SK-N-SH (cell line): ENCODE measurements at places on chromosomes 7 and 10.

- no peaks in the 10 kb centered on the region for H3K27me3 ChIP-seq
- H3K27ac ChIP-seq: peak overlapping the region; percentile 69
- H3K4me3 ChIP-seq: no peak overlapping the region
- H3K36me3 ChIP-seq: no peaks in the 10 kb centered on the region
- H3K4me1 ChIP-seq: peaks cover 39% of the 10 kb centered on the region
These were observed 291.3 kb downstream of the PTEN start for GRCh38 chr10:88154596-88155250.

DNA sequence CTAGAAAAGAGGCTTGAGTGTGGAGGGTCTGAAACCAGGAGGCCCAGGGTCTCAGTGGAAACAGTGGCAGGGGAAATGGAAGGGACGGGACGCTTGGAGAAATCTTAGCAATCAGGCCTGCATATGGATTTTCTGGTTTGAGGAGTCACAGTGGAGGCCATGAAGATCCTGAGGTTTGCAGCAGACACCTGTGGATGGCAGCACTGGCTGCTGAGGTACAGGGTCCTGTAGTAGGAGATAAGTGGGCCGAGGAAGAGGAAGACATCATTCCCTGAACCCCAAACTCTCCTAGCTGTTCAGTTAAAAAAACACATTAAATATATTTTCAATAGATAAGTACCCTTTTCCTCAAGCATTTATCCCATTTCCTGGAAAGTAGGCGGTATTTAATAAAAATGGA, 208.8 kb upstream of the IGFBP3 start:
- peak; percentile 22 for DNase-seq
- H3K4me1 ChIP-seq: peaks cover 3% of the 10 kb centered on the region
- no peaks in the 10 kb centered on the region for H3K27me3 ChIP-seq

DNA sequence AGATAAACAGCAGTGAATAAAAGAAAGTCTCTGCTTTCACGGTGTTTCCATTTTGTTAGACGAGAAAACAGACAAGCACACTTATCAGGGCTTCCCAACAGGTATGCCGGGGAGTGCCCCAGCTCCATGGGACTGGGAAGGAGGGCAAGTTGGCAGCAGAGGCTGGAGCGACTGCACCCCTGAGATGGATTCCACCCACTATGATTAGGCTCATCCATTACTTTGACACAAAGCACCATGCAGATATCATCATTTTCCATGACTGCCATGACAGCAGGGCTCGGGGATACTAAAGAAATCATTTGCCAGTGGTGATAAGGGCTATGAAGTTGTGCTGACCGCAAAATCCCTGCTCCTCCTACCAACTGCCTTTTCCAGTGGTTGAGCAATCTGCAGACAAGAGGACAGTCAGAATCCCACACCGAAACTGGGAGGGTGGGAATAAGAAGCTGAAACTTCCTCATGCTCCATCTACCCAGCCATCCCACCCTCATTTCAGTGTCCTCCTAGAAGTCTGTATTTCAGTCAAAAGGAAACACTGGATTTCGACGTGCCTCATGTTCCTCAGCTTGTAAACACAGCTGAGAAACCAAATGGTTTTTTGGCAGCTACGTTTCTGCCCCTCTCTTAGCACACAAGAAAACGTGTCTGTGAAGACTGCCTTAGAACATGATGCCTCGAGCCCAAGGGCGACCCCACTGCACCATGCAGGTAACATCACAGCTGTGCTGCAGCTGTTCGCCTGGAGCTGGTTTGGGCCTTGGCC, 15.5 kb downstream of the CREB3L2 start:
- no peak for DNase-seq
- H3K27ac ChIP-seq: peak overlapping the region; percentile 17
- no peak overlapping the region for H3K4me3 ChIP-seq
- peaks cover 45% of the 10 kb centered on the region for H3K4me1 ChIP-seq

DNA sequence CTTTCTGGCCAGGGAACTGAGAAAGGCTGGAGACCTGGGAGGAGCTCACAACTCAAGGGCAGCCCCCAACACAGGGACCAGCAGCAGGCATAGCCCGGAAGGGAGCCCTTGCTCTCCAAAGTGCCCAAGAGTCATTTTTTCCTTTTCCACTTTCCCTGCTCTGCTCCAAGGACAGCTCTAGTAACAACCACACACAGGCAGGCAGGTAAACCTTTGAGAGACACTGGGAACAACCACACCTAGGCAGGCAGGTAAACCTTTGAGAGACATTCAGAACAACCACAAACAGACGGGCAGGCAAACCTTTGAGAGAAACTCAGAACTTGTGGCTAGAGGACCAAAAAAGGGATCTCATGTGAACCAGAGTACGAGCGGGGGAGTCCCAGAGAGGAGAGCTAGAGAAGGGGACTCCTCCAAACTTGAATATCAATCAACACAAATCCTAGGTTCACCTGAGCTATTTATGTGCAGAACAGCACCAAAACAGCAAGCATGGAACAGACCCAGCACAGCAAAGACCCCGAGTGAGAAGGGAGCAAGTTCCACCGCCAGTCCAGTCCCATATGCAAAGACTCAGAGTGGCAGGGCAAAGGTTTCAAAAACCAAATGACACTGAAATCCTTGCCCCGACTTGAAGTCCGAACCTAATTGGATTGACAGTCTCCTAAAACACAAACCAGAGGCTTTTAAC, 33.6 kb upstream of the GUSB start:
- H3K27ac ChIP-seq: no peak overlapping the region
- H3K27me3 ChIP-seq: no peaks in the 10 kb centered on the region
- H3K4me3 ChIP-seq: no peak overlapping the region

- no peak overlapping the region for H3K27ac ChIP-seq
- no peaks in the 10 kb centered on the region for H3K27me3 ChIP-seq
- H3K4me1 ChIP-seq: no peaks in the 10 kb centered on the region
- H3K36me3 ChIP-seq: no peaks in the 10 kb centered on the region
These were observed 368.6 kb downstream of the REEP3 start for GRCh38 chr10:63889803-63890202.

DNA sequence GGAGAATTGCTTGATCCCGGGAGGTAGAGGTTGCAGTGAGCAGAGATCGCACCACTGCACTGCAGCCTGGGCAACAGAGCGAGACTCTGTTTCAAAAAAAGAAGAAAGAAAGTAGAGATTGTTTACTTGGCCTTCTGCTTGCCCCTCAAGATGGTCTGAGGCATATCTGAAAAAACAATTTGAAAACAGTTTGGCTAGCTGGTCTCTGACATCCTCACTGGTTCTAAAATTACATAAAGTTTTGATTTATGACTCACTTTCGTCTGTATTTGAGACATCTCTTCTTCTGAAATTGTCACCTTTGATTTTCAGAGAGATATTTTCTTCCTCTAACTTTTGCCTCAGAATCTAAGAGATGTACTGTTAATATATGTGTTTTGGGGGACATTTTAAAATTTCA, 49.6 kb upstream of the HELLS start:
- H3K27me3 ChIP-seq: no peaks in the 10 kb centered on the region
- H3K36me3 ChIP-seq: no peaks in the 10 kb centered on the region
- DNase-seq: no peak
- 0 out of 2 replicates have a peak overlapping the region, but pooled peaks have one; percentile 10 for H3K4me3 ChIP-seq
- peak overlapping the region; percentile 54 for H3K27ac ChIP-seq

DNA sequence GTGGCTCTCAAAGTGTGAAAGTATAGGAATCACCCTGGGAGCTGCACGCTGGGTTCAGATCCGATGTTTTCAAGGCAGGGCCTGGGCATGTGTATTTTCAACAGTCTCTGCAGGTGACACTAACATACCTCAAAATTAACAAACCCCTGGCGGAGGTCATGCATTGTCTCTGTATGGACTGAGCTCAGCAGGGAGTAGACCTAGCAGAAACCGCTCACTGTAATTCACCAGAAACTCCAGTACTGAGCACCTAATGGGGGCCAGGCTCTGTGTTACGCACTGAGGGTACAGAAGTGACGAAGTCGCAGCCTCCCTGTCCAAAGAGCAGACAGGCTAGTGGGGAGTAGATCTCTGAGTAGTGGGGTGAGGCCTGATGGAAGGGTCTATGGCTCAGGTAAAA, 5.6 kb downstream of the STRA8 start:
- DNase-seq: peak; percentile 20
- no peak overlapping the region for H3K27ac ChIP-seq
- no peaks in the 10 kb centered on the region for H3K36me3 ChIP-seq

DNA sequence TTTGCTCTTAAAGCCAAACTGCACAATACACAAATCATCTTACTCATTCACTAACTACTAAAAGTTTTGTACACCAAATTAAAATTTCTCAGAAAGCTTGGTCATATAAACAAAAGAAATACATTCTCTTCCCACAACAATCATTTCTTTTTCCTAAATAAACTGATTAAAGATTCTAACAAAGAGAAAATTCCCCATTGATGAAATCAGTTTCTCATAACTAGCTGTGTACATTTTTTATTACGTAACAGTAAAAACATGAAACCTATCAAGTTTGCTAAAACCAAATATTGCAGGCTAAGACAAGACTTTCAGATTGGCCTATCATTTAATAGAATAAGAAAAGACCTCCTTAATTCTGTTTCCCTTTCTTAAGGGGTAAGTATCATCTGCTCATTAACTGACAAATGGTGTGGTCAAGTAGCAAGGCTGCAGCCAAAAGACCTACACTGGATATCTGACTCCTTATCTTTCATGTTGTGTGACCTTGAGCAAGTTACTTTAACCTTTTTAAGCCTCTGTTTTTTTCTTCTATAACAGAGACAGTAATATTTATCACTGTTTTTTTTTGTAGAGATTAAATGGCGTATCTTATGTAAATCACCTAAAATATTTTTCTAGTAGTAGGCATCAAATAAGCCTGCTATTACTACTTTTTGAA, 22.4 kb downstream of the NAMPT start:
- no peak overlapping the region for H3K27ac ChIP-seq
- no peak overlapping the region for H3K4me3 ChIP-seq
- H3K27me3 ChIP-seq: no peaks in the 10 kb centered on the region
- no peak for DNase-seq
- H3K4me1 ChIP-seq: no peaks in the 10 kb centered on the region

- H3K27ac ChIP-seq: peak overlapping the region; percentile 66; the same call in 1 of the 2 replicates
- H3K4me3 ChIP-seq: peak overlapping the region; percentile 83
- H3K4me1 ChIP-seq: peaks cover 35% of the 10 kb centered on the region; the same call in 1 of the 2 replicates
- H3K36me3 ChIP-seq: peaks cover 23% of the 10 kb centered on the region
These were observed 1.5 kb downstream of the GNB2 start for GRCh38 chr7:100675105-100675451.

DNA sequence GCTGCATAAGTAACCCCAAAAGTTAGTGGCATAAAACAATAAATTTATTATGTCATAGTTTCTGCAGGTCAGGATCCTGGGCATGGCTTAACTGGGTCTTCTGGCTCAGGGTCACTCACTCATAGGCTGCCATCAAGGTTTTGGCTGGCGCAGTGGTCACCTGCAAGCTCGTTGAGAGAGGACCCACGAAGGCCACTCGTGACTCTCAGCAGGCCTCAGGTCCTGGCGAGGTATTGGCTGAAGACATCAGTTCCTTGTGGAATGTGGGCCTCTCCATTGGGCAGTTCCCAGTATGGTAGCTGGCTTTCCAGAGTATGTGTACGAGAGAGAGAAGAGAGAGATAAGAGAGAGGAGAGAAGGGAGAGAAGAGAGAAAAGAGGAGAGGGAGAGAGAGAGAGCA, 138.3 kb upstream of the KLF14 start:
- H3K4me3 ChIP-seq: no peak overlapping the region
- no peaks in the 10 kb centered on the region for H3K27me3 ChIP-seq
- peaks cover 7% of the 10 kb centered on the region for H3K4me1 ChIP-seq
- H3K27ac ChIP-seq: no peak overlapping the region
- peaks cover 63% of the 10 kb centered on the region; the same call in 1 of the 2 replicates for H3K36me3 ChIP-seq

DNA sequence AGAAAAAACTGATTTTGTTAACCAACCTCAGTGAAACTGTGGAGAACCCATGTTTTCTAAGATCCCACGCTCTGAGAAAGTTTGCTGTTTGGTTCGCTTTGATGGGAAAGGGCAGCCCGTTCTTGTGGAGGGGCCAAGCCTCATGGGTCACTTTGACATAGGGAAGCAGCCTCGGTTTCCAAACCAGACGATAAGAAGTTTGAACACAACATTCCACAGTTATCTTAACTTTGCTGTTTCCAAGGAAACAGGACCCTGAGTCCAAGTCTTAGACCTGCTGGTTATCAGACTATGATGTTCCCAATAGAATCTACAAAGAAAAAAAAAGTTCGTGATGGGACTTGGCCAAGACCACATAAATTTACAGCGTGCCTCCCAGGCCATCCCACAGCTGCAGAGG, 182.3 kb downstream of the NRP1 start:
- DNase-seq: no peak
- no peaks in the 10 kb centered on the region for H3K4me1 ChIP-seq
- no peaks in the 10 kb centered on the region for H3K36me3 ChIP-seq
- H3K27me3 ChIP-seq: no peaks in the 10 kb centered on the region

DNA sequence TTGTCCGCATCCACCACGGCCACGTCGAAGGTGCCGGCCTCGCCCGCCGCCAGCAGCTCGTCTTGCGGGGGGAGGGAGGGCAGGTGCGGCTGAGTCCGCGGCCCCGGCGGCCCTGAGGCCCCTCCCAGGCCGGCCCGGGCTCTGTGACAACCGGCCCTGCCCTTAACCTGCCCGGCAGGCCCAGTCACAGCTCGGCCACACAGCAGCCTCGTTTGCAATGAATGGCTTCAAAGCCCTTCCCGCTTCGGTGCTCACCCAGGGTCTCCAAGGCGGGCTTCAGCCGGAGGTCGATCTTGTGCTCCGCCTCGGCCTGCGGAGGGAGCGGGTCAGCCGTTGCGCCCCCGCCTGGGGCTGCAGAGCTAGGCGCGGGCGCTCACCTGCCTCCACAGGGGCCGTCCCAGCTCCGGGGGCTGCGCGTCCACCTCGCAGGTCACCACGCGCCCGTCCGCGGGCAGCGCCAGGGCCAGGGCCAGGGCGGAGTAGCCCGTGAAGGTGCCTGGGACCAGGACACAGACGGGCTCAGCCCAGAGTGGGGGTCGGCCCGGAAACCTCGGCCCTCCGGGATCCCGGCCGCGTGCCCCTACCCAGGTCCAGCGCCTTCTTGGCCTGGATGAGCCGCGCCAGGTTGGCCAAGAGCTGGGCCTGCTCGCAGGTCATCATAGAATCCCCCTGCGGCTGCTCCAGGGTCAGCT, 928 bp downstream of the COMTD1 start:
- peak overlapping the region; percentile 30; the same call in 1 of the 2 replicates for H3K27ac ChIP-seq
- H3K27me3 ChIP-seq: no peaks in the 10 kb centered on the region
- DNase-seq: peak; percentile 59
- peaks cover 27% of the 10 kb centered on the region for H3K36me3 ChIP-seq
- 0 out of 2 replicates have a peak, but pooled peaks cover 3% of the 10 kb centered on the region for H3K4me1 ChIP-seq
- peak overlapping the region; percentile 61 for H3K4me3 ChIP-seq

DNA sequence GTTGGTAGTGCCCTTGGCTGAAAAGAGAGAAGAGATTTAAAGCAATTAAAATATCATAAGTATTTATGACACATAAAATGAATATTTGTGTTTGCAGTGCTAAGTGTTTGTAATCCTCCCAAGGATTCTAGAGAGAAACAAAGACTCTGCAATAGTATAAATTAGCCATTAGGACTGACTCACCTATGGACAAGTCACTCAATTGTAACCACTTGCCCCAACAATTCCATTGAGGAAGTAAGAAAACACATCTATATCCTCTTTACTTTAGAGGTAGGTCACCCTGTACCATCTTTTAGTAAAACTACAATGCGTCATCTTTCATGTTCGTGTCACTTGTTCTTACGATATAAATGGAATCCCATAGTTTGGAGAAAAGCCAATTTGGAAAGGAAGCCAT, 85.7 kb upstream of the INHBA start:
- no peak overlapping the region for H3K4me3 ChIP-seq
- peaks cover 6% of the 10 kb centered on the region; the same call in 1 of the 2 replicates for H3K4me1 ChIP-seq
- no peaks in the 10 kb centered on the region for H3K27me3 ChIP-seq
- no peaks in the 10 kb centered on the region for H3K36me3 ChIP-seq

- no peak for DNase-seq
- H3K27ac ChIP-seq: no peak overlapping the region
- H3K4me1 ChIP-seq: no peaks in the 10 kb centered on the region
- H3K4me3 ChIP-seq: no peak overlapping the region
- H3K27me3 ChIP-seq: no peaks in the 10 kb centered on the region
- H3K36me3 ChIP-seq: peaks cover 63% of the 10 kb centered on the region
These were observed 27.8 kb downstream of the DCLRE1C start for GRCh38 chr10:14926061-14926470.
